ENCODE measurements at places on chromosomes 7 and 10.

- no peak for DNase-seq
Observed at GRCh38 chr7:2468227-2468626, 8.0 kb downstream of the GRIFIN start.

DNA sequence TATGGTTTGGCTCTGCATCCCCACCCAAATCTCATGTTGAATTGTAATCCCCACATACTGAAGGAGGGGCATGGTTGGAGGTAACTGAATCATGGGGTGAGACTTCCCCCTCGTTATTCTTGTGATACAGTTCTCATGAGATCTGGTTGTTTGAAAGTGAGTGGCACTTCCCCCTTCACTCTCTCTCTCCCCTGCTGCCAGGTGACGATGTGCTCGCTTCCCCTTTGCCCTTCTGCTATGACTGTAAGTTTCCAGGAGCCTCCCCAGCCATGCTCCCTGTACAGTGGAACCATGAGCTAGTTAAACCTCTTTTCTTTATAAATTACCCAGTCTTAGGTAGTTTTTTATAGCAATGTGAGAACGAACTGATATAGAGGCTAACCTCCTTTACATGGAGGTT, 16.6 kb downstream of the PLPP4 start:
- no peak for DNase-seq

GRCh38 chr10:55305285-55305684, 504.3 kb upstream of the PCDH15 start:
- no peak for DNase-seq

DNA sequence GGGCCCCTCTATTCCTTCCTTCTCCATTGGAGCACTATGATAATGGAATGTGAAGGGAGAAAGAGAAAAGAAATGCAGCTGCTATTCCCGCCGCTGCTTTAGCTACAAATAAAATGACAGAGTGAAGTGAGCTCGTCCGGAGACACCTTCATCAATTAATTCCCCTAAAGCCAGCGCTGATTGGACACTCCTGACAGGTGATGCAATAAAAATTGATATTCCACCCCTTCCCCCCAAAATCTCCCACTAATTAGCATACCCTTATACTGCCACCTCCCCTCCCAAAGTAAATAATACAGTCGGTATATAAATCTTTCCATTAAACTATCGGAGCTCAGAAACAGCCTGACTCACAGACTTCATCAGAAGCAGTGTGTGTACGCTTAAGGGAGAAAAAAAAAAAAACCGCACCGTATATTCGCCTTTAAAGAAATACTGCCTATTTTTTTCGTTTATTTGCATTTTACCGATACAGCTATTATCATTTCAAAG, 7.3 kb downstream of the SKIDA1 start:
- no peak for DNase-seq

GRCh38 chr10:87927091-87927490, 63.7 kb downstream of the PTEN start:
- DNase-seq = no peak

DNA sequence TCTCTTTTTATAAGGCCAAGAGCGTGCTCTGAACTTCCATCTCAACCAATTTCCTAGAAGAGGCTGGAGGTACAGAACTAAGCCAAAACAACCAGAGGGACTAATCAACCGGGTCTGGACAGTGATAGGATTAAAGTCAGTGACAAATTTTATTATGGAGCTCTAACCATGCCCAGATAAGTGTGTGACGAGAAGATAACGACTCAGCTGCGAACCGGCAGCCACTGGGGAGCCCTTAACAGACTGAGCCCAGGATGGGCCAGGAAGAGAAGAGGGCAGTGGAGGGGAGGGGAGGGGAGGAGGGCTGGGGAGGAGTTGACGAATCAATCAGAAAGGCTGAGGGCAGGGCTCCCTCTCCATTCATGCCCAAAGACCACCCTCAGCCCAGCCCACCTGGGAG, 119.9 kb downstream of the PLXNA4 start:
- no peak for DNase-seq

GRCh38 chr10:86036544-86036831, 330.1 kb downstream of the GRID1 start:
- DNase-seq = no peak

DNA sequence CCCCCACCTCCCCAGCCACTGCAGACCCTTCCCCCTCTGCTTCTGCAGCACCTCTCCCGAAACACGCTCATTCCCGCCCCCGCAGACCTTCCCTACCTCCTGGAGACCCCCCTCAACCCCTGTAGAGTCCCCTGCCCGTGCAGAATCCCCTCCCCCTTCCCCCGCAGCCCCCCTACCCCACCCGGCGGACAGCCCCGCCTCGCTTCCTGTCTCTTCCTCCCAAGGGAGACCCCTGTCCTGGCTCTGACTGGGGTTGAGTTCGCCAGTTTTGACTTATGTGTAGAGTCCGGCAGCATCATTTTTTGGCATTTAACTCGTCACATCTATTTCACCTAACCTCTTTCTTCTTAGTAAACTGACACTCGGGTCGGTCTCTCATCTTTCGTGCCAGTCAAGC, 54.0 kb downstream of the ALOX5 start:
- no peak for DNase-seq

GRCh38 chr7:82442492-82443035, 1.0 kb downstream of the CACNA2D1 start:
- DNase-seq = no peak

GRCh38 chr7:87325576-87326370, 19.7 kb upstream of the CROT start:
- DNase-seq = no peak

GRCh38 chr7:143901332-143901667, 676 bp downstream of the TCAF1 start:
- no peak for DNase-seq

- no peak for DNase-seq
Observed at GRCh38 chr7:105130048-105130447, 116.0 kb downstream of the KMT2E start.

- no peak for DNase-seq
Observed at GRCh38 chr7:121322460-121322859, 6.3 kb upstream of the WNT16 start.

- DNase-seq = no peak
Observed at GRCh38 chr10:339038-339391, 203.8 kb downstream of the ZMYND11 start.

- no peak for DNase-seq
Observed at GRCh38 chr7:1121886-1122831, 34.2 kb downstream of the GPER1 start.

GRCh38 chr7:36072620-36073019, 80.4 kb upstream of the EEPD1 start:
- no peak for DNase-seq

DNA sequence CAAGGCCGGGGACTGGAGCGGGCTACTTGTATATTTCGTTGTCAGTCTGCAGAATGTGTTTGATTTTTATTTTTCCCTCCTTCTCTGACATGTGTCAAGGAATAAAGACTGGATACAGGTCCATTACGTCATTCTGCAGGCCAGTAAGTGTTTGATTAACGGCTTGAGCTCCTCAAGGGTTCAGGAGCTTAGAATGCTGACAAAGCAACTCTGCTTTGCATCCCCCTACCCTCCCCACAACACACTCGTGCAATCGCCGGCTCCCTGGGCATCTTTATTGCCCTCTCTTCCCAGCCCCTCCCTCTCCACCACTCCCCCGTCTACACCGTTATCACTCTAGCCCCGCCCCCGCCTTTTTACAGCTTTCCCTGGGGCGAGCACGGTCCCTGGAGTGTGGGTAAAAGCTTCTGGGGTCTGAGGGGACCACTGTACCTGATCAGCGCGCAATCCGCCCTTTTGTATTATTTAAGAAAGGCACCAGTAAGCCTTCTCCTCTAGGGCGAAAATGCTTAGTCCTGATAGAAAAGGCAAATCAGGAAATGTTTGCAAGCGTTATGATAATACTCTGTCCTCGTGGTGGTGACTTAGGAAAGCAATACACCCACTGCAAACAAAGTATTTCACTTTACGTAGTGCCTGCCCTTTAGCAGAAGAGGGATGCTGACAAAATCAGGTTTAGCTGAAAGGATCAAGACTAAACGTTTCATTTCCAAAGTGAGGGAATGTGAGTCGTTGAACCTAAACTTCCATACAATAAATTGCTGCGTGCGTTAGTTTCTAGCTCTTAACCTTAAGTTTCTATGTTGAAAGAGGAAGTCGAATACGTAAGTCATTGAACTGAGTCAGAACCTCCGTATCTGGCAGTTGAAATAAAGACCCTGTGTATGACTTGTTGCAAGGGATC, 1.4 kb upstream of the CREB5 start:
- DNase-seq = no peak

DNA sequence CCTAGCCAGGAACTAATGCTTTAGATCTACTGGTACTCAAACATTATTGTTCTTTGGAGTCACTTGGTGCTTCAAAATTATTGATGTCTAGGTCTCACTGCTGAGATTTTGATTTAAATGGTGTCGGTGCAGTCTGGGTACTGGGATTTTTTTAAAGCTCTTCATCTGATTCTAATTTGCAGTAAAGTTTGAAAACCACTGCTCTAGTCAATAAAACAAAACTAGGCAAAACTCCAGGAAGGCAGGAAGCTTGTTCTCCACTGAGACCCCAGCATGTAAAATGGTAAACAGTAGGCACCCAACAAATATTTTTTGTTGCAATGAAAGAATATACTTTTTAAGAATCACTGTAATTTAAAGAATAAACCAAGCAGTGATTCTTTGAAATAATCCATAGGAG, 49.7 kb downstream of the ADD3 start:
- DNase-seq = no peak
